ENCODE measurements at places on chromosomes 12 and 14.

DNA sequence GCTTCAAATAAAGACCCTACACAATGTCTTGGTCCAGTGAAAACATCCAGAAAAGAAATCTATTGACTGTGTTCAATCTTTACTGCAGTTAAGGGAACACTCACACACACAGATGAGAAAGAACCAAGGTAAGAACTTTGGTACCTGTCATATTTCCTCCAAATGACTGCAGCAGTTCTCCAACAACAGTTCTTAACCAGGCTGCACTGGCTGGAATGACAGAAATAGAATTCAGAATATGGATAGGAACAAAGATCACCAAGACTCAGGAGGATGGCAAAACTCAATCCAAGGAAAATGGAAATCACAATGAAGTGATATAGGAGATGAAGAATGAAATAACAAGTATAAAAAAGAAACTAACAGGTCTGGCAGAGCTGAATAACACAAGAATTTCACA is 36.6 kb downstream of the ADAM20 start:
- DNase-seq = no peak

GRCh38 chr14:67411820-67412421 is at the start of gene PLEK2:
Gene PLEK2, minus strand, starts transcription at chr14:67412165. Its CDS starts 106 bp downstream, at chr14:67412059.
- no peak for DNase-seq

DNA sequence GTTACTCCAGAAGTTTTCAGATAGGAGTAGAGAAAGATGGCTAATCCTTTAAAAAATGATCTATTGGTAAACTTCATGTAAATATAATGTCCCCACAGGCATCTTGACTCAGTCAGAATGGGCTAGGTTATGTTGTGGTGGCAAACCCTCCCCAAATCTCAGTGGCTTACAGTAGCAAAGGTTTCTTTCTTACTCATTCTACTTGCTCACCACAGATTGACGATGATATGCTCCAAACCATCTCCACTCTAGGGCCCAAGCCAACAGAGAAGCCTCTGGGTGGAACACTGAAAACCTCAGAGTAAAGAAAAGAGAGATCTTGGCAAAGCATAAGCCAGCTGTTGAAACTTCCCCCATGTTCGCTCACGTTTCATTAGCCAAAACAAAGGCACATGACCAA is 146.4 kb downstream of the EMP1 start:
- no peak for DNase-seq

GRCh38 chr12:82504409-82504808 is 146.1 kb downstream of the METTL25 start:
- DNase-seq = no peak

DNA sequence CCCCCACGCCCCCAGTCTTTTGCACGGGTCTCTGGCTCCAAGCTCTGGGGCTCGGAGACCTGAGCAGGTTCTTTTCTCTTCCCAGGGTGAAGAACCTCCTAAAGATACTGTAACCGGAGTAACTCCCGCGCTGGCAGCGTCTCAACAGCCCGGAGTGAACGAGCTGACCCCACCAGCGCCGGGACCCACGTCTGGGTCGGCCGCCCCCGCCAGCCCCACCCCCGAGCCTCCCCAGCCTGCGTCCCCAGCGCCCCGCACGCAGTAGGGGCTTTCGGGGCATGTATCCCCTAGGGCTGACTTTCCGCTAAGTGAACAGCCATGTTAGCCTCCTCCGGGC is 858 bp downstream of the SLC35F4 start:
- no peak for DNase-seq

GRCh38 chr12:19529951-19530636 is 90.8 kb downstream of the AEBP2 start:
- peak; percentile 41 for DNase-seq

DNA sequence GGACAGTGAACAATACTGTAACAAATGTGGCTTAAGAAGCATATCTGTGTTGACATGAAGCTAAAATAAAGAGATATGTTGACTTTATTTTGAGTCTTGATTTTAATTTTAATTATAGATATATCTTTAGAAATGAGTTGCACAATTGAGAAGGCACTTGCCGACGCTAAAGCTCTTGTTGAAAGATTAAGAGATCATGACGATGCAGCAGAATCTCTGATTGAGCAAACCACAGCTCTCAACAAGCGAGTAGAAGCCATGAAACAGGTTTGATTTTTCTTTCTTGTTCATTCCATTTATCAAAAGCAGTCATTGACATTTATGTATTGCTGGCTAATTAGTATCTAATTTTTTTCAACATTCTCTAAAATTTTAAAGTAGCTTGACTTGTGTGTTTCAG is 15.8 kb downstream of the FGFR1OP2 start:
- no peak for DNase-seq

GRCh38 chr12:6970096-6970527 is 352 bp downstream of the PHB2 start:
- no peak for DNase-seq

DNA sequence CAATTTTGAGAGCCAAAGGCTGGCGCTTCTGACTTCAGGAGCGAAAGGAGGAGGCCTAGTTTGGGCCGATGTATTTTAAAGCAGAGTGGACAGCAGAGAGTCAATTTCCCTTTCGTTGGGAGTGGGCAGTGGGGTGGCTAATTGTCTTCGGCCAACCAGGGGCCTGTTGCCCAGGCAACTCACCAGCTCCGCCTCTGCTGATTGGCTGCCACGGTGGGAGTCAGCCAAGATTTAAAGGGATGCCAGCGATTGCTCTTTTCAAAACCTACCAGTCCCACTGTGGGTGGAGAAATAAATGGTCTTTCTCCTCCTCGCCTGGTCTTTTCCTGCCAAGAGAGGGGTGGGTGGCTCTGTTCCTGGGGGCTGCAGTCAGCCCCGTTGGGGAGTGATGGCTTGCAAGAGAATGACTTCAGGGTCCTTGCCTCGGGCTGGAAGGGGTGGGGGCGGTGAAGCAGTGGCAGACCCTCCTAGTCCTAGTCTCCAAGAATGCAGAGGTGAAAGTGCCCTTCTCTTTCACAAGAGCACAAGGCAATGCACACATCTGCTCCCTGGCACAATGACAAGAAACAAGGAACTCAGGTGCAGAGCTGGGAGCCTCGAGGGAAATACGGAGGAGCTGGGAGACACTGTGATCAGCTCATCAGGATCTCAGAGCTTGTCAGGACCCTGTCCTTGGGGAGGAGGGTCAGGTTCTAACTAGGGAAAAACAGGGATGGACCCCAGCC is 37.7 kb downstream of the RASAL1 start:
- DNase-seq = peak; percentile 72

GRCh38 chr14:54209511-54210250 is 187.1 kb upstream of the CDKN3 start:
- DNase-seq = no peak

- DNase-seq = no peak
Measured at GRCh38 chr14:50083467-50084337, 32.7 kb downstream of the VCPKMT start.

GRCh38 chr12:80165746-80166145 is 66.4 kb downstream of the OTOGL start:
- DNase-seq = no peak

DNA sequence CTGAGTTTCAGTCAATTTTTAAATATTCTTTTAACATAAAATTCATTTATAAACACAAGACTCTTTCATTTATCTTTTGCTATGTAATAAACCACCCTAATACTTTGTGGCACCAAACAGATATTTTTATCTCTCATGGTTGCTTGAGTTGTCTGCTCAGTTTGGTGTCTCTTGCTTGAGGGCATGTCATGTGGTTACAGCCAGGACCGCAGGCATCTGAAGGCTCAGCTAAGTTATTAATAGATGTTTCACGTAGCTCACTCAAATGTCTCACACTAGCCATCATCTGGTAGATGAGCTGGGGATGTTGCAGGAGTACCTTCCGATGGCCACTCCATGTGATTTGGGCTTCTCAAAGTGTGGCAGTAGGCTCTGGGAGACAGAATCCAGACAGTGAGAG is 597.8 kb downstream of the ETNK1 start:
- DNase-seq = no peak

- DNase-seq = no peak
Measured at GRCh38 chr12:50050410-50051098, 6.8 kb upstream of the ASIC1 start.

DNA sequence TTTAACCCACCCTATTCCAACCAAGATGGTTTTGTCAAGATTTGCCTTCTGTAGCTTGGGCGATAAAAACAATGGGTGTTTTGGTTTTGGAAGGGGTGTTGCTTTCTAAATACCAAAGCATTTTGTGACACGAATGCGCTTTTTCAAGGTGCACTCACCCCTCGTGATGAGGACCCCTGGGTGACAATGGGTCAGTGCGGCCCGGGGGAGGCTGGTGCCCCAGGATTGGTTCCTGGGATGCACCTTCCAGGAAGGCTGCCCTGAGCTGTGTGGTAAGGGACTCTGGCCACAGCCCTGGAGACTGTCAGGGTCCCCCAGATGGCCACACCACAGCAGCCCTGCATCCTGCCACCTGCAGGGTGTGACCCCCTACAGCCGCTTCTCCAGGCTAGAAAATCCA is 180.6 kb upstream of the MYL2 start:
- no peak for DNase-seq

DNA sequence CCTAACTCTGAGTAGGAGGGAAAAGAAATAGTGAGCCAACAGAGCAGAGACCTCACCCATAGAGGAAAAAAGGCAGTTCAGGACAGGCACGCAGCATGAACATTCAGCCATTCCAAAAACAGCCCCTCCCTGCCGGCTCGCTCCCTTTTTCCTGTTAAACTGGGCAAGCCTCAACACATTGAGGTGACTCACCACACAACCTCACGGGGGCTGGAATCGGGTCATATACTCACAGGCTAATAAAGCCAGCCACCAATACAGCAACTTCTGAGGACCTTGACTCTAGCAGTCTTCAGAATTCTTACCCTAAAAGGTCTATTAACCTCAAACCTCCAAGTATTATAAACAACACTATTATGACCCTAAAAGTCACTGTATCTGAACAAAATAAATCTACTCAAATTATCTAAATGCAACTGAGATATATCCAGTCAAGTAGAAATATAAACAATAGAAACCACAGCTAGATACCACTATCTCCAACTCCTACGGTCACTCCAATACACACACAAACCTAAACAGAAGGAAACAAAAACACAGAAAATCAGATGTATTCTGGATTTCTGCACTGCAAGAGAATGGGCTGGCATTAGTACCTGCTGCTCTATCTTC is 6.3 kb downstream of the YBX3 start:
- DNase-seq = no peak

DNA sequence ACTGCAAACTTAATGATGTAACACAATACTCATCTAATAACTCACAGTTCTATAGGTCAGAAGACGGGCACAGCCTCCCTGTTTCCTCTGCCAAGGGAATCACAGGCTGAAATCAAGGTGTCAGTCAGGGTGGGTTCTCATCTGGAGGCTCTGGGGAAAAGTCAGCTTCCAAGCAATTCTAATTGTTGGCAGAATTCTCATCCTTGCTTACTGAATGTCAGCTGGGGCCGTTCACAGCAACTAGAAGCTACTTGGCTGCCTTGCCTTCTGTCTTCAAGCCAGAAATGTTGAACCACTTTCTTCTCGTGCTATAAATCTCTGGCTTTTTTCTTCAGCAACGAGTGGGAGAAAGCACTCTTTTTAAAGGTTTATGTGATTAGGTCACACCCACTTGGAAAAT is 80.1 kb upstream of the PDZRN4 start:
- DNase-seq = no peak

DNA sequence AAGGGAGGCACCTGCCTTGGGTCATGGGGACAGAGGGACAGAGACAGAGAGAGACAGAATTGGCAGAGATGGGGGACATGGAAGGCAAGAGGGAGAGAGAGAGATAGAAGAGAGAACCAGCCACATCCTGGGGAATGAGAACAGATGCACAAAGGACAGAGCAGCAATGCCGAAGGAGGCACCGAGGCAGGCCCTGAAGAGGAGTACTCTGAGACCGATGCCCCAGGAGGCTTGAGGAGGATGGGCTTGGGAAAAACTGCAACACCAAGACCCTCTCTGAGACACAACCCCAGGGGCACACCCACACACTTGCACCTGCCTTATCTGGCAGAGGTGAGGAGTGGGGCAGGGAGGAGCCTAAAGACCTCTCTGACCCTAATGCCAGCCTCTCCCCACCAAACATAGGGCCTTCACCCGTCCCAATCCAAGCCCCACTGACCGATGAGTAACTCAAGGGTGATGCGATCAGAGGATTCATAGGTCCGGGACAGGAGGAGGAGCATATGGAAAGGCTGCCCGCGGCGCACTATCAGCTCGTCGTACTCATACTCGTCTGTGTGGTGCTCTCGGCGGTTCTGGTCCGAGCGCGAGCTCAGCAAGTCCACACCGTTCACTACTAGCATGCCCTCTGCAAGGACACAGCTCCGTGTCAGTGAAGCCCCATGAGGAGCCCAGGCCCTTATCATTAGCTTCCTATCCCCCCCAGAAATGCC is 1.6 kb downstream of the TGM1 start:
- no peak for DNase-seq

GRCh38 chr14:63747846-63748245 is 20.0 kb upstream of the SGPP1 start:
- no peak for DNase-seq
